Esophagus squamous epithelium (tissue), 5 donors: ENCODE measurements at places on chromosomes 4 and X.

- no peaks in the 10 kb centered on the region for H3K36me3 ChIP-seq
- no peaks in the 10 kb centered on the region for H3K27me3 ChIP-seq
- H3K27ac ChIP-seq = no peak overlapping the region
- no peaks in the 10 kb centered on the region for H3K4me1 ChIP-seq
- no peak overlapping the region for H3K4me3 ChIP-seq
Observed at GRCh38 chr4:53788011-53788410, 196.7 kb upstream of the LNX1 start.

DNA sequence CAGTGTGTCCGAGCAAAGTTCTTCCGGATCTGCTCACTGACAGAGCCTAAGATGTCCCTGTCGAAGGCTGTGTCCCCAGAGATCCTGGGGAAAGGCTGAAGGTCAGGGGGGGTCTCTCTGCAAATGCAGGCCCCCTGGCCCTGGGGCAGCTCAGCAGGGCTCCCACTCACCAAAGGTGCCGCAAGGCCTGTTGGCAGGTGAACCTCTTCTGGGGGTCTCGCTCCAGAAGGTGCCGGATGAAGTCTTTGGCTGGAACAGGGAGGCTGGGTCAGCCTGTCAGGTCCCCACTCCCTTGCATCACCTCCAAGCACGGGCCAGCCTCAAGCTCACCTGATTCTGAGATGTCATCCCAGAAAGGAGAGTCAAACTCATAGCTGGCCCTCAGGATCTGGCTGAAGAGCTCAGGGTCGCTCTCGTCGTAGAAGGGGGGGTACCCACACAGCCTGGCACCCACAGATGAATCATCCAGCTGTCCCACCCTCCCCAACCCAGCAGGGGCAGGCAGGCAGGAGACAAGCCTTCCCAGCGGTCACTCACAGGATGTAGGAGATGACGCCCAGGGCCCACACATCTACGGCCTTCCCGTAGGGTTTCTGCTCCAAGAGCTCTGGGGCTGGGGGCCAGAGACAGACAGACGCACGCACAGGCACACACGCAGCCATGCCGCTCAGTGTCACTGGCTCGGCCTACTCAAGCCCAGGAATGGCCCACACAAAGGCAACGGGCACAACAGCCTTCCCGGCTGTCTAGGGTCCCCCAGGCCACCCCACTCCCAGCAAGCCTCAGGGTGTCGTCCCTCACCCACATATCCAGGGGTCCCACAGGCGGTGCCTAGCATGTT, 2.6 kb downstream of the PNCK start:
- DNase-seq = no peak
- no peak overlapping the region for H3K4me3 ChIP-seq
- H3K4me1 ChIP-seq = no peaks in the 10 kb centered on the region
- H3K36me3 ChIP-seq = no peaks in the 10 kb centered on the region
- no peak overlapping the region for H3K27ac ChIP-seq

DNA sequence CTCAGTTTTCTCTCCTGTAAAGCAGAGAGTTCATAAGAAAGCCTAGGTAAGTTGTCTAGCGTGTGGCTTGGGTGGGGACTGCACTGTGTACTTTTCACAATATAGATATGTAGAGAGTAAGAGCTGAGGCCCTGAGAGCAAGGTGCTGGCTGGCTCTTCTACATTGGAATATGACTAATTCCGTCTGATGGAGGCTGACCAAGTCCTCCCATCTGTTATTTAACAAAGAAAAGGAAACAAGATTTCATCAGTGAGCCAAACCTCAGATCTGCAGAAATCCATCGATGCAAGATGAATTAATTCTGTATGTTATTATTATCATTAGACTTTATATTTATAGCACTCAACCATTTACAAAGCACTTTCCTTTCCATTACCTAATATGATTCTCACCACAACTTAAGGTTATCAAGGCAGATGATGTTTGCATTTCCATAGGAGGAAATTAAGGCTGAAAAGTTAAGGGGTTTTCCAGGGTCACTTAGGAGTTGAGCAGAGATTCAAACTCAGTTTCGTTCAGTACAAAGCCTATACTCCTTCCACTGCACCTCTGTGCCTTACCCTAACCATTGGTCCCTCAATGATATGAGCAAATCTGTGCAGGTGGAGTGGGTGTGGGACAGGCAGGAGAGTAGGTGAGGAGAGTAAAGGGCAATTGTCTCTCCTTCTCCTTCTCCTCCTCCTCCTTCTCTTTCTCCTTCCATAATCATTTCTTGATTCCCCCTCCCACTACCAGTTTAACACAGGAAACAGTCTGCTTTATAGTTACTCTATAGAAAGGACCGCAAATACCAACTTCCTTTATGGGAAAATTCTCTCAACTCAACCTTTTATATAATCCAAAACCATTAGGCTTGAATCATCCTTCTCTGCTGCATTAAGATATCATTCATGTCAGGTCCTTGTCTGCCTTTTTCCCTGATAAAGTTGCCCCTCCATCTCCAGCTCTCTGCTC, 27.6 kb upstream of the SRD5A3 start:
- H3K4me3 ChIP-seq = no peak overlapping the region
- H3K27ac ChIP-seq = no peak overlapping the region
- H3K4me1 ChIP-seq = peaks cover 3% of the 10 kb centered on the region
- H3K36me3 ChIP-seq = no peaks in the 10 kb centered on the region

DNA sequence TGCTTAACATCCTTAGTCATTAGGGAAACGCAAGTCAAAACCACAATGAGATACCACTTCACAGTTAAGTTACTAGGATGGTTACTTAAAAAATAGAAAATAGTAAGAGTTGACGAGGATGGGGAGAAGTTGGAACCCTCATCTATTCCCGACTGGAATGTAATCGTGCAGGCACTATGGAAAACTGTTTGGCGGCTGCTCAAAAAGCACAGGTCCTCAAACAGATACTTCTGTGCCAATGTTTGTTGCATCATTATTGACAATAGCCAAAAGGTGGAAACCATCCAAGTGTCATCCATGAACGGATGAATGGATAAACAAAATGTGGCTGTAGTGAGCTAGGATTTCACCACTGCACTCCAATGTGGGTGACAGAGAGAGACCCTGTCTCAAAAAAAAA, 11.7 kb downstream of the CTAG1B start:
- no peaks in the 10 kb centered on the region for H3K36me3 ChIP-seq
- no peak for DNase-seq

GRCh38 chr4:13171292-13172057, 312.7 kb downstream of the RAB28 start:
- no peaks in the 10 kb centered on the region for H3K27me3 ChIP-seq
- H3K4me3 ChIP-seq = no peak overlapping the region
- no peaks in the 10 kb centered on the region for H3K36me3 ChIP-seq
- H3K4me1 ChIP-seq = no peaks in the 10 kb centered on the region
- H3K27ac ChIP-seq = no peak overlapping the region
- DNase-seq = no peak

- H3K4me3 ChIP-seq = peak overlapping the region; percentile 99
- H3K36me3 ChIP-seq = no peaks in the 10 kb centered on the region
- DNase-seq = no peak
- H3K27ac ChIP-seq = peak overlapping the region; percentile 69
- no peaks in the 10 kb centered on the region for H3K27me3 ChIP-seq
Observed at GRCh38 chr4:56906489-56907393, 959 bp upstream of the REST start.

- no peaks in the 10 kb centered on the region for H3K36me3 ChIP-seq
- no peak for DNase-seq
- no peak overlapping the region for H3K4me3 ChIP-seq
Observed at GRCh38 chr4:56303921-56304320, 83.4 kb downstream of the AASDH start.

DNA sequence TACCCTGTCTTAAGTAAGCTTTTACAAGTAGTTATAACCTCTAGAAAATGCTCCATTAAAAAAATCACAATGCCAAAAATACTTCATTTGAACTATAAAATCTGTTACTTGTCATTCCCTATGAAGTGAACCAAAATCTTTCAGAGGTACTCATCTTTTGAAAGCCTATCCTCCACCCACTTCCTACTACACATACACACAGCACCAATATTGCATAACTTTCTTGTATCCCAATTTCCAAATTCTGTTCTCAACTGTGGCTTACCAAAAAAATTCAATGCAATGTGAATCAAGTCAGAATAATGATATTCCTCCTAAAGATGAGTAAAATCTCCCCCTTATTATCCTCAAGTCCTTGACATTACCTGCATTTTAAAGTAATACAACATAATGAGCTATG, 15.9 kb downstream of the DHX15 start:
- H3K27me3 ChIP-seq = no peaks in the 10 kb centered on the region
- H3K36me3 ChIP-seq = no peaks in the 10 kb centered on the region
- H3K27ac ChIP-seq = no peak overlapping the region
- H3K4me3 ChIP-seq = no peak overlapping the region

DNA sequence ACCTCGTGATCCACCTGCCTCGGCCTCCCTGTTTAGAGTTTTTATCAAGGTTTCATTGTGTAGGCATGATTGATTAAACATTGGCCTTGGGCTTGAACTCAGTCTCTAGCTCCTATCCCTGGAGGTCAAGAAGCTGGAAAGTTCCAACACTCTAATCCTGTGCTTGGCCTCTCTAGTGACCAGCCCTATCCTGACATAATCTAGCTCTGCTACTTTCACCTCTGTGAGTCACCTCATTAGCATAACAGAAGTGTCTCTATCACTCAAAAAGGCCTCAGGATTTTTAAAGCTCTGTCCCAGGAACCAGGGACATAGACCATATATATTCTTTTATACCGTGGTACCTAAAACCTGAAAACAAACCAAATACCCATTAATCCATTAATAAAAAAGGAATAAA, 377.5 kb downstream of the CENPC start:
- H3K4me1 ChIP-seq = no peaks in the 10 kb centered on the region
- H3K27me3 ChIP-seq = no peaks in the 10 kb centered on the region
- no peak for DNase-seq
- no peaks in the 10 kb centered on the region for H3K36me3 ChIP-seq
- H3K4me3 ChIP-seq = no peak overlapping the region
- H3K27ac ChIP-seq = no peak overlapping the region

GRCh38 chr4:154158361-154159155, 333.0 kb downstream of the DCHS2 start:
- no peak for DNase-seq
- H3K4me3 ChIP-seq = no peak overlapping the region
- H3K27ac ChIP-seq = no peak overlapping the region
- H3K36me3 ChIP-seq = no peaks in the 10 kb centered on the region

- no peak overlapping the region for H3K27ac ChIP-seq
- no peaks in the 10 kb centered on the region for H3K36me3 ChIP-seq
- H3K4me3 ChIP-seq = no peak overlapping the region
Observed at GRCh38 chr4:129362691-129363274, 266.8 kb downstream of the C4orf33 start.

- peaks cover 57% of the 10 kb centered on the region for H3K36me3 ChIP-seq
- no peak overlapping the region for H3K27ac ChIP-seq
- H3K27me3 ChIP-seq = no peaks in the 10 kb centered on the region
- no peak for DNase-seq
- H3K4me3 ChIP-seq = no peak overlapping the region
- H3K4me1 ChIP-seq = peaks cover 20% of the 10 kb centered on the region
Observed at GRCh38 chr4:3529363-3529762, 2.9 kb downstream of the LRPAP1 start.

DNA sequence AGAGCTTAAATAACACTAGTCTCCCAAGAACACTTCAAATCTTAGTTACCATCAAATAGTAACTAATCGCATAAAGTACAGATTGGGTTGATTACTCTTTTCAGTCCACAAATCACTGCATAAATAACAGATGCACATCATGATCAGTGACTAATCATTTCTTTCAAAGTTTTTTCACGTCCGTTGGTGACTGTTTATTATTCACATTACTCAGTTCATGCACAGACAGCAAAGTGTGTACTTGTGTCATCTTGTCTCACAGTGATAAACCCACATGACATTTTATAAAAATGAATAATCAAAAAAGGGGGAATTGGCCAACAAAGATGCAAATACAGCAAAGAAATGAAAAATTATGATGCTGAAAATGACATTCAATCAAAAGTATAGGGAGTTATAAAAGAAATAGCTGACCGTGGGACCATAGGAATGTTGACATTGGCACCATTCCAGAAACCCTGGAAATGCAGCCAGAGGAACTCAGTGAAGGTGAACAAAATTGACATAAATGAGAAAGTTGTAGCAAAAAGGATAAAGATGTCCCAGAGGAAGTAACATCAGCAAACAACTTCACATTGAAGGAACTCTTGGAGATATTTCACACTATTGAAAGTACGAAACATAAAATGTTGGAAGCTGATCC, 161.5 kb downstream of the SOX3 start:
- DNase-seq = no peak
- no peaks in the 10 kb centered on the region for H3K4me1 ChIP-seq
- no peak overlapping the region for H3K27ac ChIP-seq

GRCh38 chrX:11740794-11741193, 17.2 kb upstream of the MSL3 start:
- no peaks in the 10 kb centered on the region for H3K4me1 ChIP-seq
- H3K4me3 ChIP-seq = no peak overlapping the region
- H3K27me3 ChIP-seq = no peaks in the 10 kb centered on the region
- H3K36me3 ChIP-seq = no peaks in the 10 kb centered on the region
- DNase-seq = no peak

DNA sequence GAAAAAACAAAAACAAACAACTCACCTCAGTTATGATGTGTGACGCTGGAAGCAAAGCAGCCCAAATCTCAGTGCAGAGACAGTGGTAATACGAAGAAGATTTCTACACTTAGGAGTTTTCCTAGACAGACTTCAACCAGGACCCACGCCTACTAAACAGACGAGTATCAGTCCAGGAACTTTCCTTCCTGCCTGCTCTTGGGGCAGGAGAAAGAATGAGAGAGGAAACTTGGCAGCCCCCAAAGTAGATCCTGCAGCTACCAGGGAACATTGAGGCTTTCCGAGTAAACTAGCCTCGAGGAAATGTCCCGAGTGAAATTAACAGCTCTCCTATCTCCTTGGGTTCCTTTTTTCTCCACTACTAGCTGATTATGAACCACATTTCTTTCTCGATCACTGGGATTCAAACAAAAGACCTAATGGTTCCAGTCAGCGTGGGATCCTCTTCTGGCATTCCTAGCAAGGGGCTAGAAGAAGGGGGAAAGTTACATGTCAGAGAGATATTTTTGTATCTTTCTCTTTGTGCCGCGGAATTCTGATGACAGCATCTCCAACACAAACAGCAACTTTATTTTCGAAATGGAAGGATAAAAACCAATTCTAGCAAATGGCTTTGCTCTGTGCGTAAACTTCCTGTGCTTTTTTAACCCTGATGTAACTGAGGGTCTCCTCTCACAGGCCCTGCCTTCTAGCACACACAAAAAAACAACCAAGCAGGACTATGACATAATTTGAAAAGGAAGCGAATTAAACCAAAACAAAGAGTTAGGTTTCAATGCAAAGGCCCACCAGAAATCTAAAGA, 53.2 kb downstream of the PPM1K start:
- peak overlapping the region; percentile 5 for H3K27ac ChIP-seq
- no peak for DNase-seq
- no peaks in the 10 kb centered on the region for H3K36me3 ChIP-seq
- H3K4me1 ChIP-seq = no peaks in the 10 kb centered on the region
